Activated naive CD8-positive, alpha-beta T cell treated with anti-CD3 and anti-CD28 coated beads, Interleukin-2, amount 50 U/mL, for 24 hours (primary cell): ENCODE measurements at places on chromosomes 1 and 21.

DNA sequence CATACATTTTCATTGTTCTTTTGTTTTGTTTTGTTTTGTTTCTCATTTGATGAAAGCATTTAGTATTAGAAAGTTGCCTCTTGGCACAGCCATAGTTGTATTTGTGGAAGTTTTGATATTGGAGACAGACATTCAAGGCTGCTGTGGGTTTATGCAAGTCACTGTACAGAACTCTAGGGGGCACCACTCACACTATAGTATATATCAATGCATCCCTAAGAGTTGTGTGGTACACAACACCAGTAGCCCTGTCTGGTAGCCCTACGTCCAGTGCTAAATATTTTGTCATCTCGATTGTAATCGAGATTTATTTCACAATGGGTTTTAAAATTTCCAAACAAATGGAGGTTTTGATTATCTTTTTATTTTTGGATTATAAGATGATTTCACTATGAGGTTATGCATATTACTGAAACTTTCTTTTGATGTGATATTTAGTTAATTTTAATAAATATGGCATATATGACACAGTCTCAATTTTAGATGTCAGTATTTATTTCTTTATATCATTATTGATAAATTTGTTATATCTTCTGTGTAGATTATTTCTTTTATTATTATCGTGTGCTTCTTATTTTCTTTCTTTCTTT is 112.2 kb downstream of the NR5A2 start:
- H3K36me3 ChIP-seq = no peaks in the 10 kb centered on the region
- H3K4me3 ChIP-seq = no peak overlapping the region
- H3K27me3 ChIP-seq = no peaks in the 10 kb centered on the region
- no peak overlapping the region for H3K27ac ChIP-seq
- H3K4me1 ChIP-seq = no peaks in the 10 kb centered on the region
- no peak for DNase-seq

- H3K27ac ChIP-seq = no peak overlapping the region
- no peak for DNase-seq
- no peak overlapping the region for H3K4me3 ChIP-seq
- no peaks in the 10 kb centered on the region for H3K27me3 ChIP-seq
- peaks cover 24% of the 10 kb centered on the region for H3K36me3 ChIP-seq
- H3K4me1 ChIP-seq = no peaks in the 10 kb centered on the region
These were observed 29.9 kb downstream of the DHCR24 start for GRCh38 chr1:54857141-54857540.

- peaks cover 2% of the 10 kb centered on the region for H3K4me1 ChIP-seq
- DNase-seq = no peak
- no peak overlapping the region for H3K4me3 ChIP-seq
- H3K27ac ChIP-seq = no peak overlapping the region
- H3K36me3 ChIP-seq = peaks cover 64% of the 10 kb centered on the region
- no peaks in the 10 kb centered on the region for H3K27me3 ChIP-seq
These were observed 20.9 kb upstream of the SH3BGRL3 start for GRCh38 chr1:26259005-26259404.

DNA sequence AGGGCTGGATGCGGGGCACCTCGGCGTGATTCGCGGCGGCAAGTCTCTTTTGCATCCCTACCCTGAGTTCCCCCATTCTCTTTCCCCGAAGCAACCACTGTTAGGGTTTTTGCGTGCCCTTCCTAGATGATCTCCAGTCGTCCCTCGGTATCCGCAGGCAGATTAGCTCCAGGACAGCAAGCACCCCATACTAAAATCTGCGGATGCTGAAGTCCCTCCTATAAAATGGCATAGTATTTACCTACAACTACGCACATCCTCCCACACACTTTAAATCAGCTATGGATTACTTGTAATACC is 22.8 kb upstream of the CFAP126 start:
- peaks cover 2% of the 10 kb centered on the region for H3K36me3 ChIP-seq
- peaks cover 47% of the 10 kb centered on the region for H3K4me1 ChIP-seq
- H3K27ac ChIP-seq = peak overlapping the region; percentile 93
- H3K4me3 ChIP-seq = peak overlapping the region; percentile 83
- DNase-seq = no peak

GRCh38 chr1:246925997-246926626 is 5.6 kb downstream of the AHCTF1 start:
- DNase-seq = no peak
- H3K4me3 ChIP-seq = peak overlapping the region; percentile 11
- peaks cover 55% of the 10 kb centered on the region for H3K4me1 ChIP-seq
- H3K27me3 ChIP-seq = no peaks in the 10 kb centered on the region

- H3K4me1 ChIP-seq = peaks cover 24% of the 10 kb centered on the region
- H3K27ac ChIP-seq = peak overlapping the region; percentile 80
- no peak for DNase-seq
These were observed 700 bp upstream of the KMO start for GRCh38 chr1:241531195-241532161.
